ENCODE measurements at places on chromosomes 11 and 22.

DNA sequence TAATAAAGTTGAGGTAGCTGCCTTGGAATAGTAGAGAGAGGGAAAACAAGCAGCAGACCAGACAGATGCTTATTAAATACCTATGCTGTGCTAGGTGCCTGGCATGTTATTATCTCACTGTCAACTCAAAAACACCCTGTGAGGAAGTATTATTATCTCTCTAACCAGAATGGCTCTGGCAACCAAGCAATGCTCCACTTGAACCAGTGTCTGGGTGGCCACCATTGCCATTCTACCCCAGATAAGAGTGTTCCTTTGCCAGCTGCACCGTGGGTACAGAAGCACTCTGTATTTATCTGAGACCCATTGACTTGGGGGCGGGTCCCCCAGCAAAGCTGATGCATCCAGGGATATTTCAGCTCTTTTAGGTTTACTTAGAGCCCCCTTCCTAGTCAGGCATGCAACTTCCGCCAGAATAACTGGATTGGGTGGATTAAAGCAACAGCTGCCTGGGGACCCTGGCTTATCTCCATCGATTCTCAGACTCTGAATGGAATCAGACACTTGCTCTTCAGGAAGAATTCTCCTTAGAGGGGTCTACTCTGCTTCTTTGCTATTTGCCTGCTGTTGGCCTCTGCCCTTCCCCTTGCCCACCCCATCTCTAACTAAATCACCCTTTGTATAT, 49.1 kb downstream of the RCN1 start:
- DNase-seq: no peak

GRCh38 chr11:117462183-117462863, 134.7 kb downstream of the CEP164 start:
- no peak for DNase-seq

DNA sequence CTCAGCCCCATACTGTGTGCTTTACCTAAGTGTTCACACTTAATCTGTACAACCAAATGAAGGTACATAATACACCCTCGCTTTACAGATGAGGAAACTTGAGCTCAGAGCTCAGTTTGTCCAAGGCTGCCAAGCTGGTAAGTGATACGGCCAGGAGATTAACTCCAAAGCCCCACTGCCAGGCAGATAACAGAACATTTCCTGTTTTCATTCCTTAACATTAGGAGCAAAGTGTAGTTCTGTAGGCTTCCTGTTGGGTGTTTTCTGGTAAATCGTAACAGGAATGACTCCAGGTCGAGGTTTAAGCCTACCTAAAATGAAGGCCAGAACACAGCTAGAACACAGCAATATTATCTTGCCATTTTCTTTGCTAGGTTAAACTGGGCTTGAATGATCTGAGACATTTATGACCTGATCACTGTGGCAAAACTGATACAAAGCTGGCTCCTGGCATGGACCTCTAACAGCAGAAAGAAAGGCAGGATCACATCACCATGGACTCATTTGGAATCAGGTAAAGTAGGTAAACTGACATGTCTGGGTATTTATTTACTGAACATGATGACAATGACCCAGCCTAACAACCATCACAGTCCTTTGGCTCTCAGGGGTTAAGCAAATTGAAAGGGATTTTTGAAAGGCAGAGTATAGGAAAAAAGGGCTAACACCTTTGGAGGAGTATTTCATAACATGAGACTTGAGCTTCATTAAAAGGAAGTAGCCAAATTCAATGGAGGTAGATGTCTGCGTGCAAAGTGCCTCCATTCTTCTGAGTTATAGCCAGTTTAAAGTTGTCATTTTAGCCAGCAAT, 3.9 kb upstream of the NUP50 start:
- no peak for DNase-seq

DNA sequence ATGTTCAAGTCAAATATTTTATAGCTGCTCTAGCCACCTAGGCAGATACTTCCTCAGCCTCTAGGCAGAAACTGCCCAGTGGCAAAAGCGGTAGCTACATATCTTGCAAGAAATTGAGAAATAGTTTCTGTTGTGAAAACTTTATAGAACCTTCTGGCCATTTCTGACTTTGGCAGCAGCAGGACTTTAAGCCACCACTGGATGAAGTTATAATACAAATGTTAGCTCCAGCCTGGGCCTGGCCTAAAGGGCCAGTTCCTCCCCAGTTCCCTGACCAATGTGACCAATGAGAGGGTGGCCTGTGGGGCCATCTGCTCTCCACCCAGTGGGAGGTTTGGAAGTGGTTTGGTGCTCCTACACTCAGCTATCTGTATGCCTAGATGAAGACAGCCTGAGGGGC, 254.0 kb upstream of the NARS2 start:
- DNase-seq: no peak

Measured in AG04449 (cell line).